Inflammatory macrophage (primary cell): ENCODE measurements at places on chromosomes 12 and 14.

GRCh38 chr12:15818418-15818817, 29.2 kb upstream of the EPS8 start:
- no peak for DNase-seq

DNA sequence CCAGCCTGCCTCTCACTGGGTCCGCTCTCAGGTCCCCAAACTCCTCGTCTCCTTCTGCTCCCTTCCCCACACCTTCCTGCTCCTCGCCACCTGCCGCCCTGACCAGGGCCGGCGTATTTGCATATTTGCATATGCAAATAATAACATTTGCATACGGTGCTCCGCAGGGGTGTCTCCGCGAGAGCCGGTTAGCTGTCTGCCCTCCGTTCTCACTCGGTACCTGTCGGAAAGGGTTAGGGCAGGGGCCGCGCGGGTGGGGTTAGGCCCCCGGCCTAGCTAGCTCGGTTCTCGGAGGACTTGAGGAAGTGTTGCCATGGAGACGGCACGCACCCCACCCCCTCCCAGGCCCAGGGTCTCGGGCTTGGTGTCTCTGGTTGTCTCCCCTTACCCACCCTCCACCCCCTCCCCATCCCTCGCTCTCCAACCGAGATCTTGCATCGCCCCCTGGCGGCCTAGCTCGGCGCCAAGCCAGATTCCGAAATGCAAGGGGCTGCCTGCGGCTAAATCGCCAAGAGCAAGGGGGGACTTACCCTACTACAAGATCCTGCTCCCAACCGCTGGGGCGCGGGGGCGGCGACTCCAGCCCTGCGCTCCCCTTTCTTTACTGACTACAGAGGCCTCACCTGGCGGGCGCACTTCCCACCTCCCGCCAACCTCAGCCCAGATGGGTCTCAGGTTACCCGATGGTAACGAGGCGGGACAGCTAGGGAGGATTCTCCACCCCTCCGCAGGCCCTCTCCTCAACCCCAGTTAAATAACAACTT, 8.1 kb downstream of the STAC3 start:
- DNase-seq, result peak; percentile 22

DNA sequence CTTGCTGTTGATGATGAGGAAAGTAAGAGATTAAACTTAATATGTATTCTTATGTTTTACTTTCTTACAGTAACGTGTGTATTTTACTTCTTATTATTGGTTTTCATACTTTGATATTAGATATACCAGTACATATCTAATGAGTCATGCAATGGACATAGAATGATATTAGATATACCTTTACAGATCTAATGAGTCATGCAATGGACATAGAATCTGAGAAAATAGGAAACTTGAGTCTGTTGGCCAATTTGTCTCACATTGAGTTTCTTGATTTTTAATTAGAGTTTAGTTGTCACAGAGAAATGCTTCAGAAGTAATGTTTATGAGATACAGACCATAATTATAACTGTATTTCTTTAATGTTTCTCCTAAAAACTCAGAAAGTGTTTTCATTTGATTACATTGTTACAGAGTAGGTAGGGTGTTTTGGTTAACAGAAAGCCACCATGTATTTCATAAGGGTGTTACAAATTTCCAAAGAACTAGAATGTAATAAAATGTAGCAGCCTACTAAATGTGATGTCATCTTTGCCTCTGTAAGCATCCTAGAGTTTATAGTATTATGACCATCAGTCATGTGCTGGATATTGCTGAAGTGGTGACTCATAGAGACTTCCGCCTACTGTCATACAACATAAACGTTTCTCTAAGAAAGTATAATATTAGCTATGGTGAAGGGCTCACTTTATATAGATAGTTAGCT, 3.0 kb downstream of the GAS2L3 start:
- peak; percentile 96 for DNase-seq

GRCh38 chr14:83173687-83174086, 1640.0 kb upstream of the SEL1L start:
- DNase-seq, result no peak

- peak; percentile 78 for DNase-seq
These were observed 4.2 kb downstream of the DAZAP2 start for GRCh38 chr12:51242876-51243275.

DNA sequence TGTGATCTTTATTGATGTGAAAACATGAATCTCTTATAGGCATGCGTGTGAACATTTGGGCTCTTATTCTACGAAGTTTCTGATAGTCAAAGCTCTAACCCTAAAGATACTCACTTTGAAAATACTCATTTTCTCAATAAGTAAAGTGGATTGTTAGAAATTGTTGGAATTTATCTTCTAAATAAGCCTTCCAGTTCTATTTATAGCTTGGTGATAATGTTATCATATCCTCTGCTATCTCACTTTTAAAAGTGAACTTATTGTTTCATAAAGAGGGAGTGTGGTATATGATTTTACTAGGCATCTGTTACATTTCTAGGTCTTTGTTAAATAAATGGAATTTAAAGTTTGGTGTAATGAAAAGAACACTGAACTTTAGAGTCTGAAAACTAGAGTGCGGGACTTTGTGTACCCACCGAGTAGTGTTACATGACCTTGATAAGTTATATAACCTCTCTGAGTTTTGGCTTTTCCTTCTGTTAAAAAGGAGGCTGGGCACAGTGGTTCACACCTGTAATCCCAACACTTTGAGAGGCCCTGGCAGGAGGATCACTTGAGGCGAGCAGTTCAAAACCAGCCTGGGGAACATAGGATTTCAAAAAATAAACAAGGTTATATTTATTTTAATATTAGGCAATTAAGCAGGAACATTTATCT, 13.6 kb downstream of the USP15 start:
- no peak for DNase-seq

- no peak for DNase-seq
These were observed 2.0 kb downstream of the PRKAB1 start for GRCh38 chr12:119669744-119670472.

GRCh38 chr12:117046861-117047530, 52.2 kb downstream of the TESC start:
- DNase-seq, result no peak

DNA sequence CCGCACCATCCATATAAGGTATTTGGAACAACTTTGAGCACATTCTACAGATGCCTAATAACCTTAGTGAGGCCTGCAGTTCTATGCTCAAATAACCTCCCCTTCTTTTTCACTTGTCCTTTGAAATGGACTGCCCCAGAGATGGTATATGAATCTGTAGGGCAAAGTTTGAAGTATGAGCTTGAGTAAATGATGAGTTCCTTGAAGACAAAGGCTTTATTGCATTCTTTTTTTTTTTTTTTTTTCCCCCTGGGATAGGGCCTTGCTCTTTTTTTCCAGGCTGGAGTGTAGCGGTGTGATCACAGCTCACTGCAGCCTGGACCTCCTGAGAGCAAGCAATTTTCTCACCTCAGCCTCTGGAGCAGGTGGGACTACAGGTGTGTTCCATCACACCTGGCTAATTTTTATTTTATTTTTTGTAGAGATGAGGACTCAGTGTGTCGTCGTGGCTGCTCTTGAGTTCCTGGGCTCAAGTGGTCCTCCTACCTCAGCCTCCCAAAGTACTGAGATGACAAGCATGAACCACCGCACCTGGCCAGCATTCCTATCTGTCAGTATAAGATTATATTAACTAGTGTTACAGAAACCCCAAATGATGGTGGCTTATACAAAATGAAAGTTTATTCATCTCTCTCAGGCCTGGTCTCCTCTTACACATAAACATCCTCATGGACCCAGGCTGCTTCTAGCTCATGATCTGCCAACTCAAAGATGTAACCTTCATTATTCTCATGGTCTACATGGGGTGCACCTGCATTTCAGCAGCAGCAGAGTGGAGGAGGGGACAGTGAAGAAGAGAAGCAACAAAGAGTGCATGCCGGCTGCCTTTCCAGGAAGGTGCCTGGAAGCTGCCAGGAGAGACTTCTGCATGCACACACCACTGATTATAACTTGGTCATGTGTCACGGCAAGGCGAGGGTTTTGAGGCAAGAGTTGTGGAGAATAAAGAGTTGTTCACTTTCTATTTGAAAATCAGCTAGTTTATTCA, 101.4 kb downstream of the DUSP16 start:
- no peak for DNase-seq

- no peak for DNase-seq
These were observed 316.8 kb downstream of the CCDC91 start for GRCh38 chr12:28507033-28507432.

DNA sequence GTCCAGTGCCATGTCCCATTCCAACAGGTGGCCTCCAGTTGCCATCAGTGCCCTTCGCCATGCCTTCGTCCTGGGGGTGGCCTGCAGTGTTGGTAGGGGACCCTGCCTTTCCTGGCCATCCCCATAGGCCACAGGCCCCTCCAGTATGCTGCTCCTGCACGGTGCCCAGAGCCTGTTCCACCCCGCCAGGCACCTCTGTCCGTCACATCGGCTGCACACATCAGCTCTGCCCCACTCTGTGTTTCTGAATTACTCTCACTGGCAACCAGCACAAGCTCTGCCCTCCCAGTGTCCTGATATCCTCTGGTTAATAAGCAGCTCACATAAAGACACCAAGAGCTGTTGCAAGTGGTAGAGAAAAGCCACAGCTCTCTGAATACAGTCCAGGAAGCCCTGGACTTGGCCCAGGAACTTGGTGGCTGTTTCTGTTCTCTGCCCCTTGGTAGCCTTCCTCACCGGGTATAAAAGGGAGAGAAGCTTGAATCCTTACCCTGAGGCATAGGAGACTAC, 31.3 kb upstream of the ATP2A2 start:
- DNase-seq, result no peak
